CD4-positive, alpha-beta T cell treated with Interleukin-21 for 1 hour (primary cell): ENCODE measurements at places on chromosomes 2 and 18.

DNA sequence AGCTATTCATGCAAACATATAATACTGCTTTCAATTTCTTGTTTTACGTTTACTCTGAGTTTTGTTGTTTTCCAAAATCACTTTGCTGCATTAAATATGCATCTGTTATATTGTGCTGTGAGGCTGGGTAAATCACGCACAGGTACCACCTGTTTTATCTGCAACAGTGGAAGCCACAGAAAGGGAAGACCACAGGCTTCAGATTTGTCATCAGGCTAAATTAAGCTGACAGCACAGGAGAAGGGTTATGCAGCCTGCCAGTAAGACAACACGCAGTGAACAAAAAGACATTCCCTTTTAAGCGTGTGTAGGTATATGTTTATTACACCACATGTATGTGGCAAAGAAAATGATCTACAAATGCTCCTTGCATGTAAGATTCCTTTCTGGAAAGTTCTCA, 38.2 kb downstream of the ZNF516 start:
- DNase-seq: no peak

DNA sequence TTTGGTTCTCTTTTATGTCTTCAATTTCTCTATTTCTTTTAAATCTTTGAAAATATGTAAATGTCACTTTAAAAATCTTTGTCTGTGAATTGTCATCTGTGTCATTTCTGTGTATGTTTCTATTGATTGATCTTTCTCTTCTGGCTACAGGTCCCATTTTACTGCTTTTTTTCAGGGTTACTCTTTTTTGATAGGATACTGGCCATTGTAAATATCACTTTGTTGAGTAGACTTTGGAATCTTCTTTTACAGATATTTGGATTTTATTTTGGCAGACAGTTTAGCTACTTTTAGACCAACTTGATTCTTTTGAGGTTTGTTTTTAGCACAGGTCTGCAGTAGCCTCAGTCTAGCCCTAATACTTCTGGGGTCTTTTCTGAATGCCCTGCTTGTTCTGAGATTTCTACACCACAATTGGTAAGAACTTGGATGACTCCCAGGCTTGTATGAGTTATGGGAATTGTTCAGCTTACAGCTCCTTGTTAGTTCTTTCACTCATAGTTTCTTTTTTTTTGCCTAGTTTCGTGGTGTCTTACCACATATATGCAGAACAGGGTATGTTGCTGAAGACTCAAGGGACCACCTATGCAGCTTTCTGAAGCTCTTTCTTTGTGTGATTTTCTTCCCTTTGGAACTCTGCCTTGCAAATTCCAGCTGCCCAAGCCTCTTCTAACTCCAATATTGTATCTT, 122.2 kb downstream of the QPCT start:
- DNase-seq: no peak

GRCh38 chr2:222736301-222736700, 64.8 kb downstream of the MOGAT1 start:
- DNase-seq: no peak

- no peak for DNase-seq
These were observed 59.9 kb downstream of the AGAP1 start for GRCh38 chr2:235553696-235554100.

DNA sequence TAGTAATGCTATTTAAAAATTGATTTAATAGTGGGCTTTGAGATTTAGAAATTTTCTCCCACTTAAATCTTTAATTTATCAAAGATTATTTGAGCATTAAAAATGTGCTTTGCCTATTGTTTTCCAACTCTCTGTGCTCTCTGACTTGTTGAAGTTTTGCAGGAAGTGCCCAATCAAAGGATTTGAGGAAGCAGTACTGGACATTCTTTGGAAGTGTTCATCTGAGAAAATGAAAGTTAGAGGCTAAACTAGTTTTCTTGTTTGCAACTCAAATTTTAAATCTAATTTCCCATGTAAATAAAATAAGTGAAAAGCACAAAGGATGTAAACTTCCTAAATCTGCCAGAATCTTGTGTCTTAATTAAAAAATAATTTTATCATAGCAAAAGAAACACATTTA, 89.1 kb downstream of the CAMKMT start:
- no peak for DNase-seq

GRCh38 chr2:71605781-71606241, 152.4 kb downstream of the DYSF start:
- DNase-seq: no peak

GRCh38 chr18:72871091-72871490, 3.3 kb upstream of the NETO1 start:
- DNase-seq: no peak

DNA sequence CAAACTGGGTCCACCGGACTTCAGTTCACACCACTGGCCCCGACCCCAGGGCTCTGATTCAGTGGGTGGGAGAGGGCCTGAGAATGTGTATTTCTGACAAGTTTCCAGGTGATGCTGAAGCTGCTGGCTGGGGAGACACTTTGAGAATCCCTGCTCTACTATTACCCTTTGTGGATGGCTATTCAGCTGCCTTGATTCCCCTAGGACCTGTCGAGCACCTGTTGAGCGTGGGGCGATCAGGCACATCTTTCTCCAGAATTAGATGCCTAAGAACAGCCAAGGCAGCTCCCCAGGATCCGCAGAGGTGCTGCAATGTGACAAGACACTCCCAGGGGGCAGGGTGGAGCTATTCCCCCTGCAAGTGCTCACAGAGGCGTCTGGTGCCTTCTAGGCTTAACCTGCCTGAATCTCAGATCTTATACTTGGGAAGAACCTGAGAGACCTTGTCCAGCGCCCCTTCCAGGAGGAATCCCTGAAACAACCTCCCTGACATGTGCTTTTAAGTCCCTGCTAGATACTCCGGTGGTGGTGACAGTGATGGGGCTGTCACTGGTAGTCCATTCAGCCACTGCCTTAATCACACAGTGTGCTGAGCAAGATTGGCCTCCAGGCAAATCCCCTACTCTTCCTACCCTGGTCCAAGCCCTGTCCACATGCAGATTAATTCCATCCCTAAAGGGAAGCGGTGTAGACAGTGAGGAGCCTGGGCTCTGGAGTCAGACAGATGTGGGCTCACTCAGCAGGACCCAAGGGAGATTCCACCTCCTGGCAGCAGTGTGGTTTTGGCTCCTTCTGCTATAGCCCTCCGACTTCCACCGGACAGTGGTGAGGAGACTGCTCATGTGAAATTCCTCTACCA, 43.4 kb upstream of the OTOF start:
- DNase-seq: no peak

DNA sequence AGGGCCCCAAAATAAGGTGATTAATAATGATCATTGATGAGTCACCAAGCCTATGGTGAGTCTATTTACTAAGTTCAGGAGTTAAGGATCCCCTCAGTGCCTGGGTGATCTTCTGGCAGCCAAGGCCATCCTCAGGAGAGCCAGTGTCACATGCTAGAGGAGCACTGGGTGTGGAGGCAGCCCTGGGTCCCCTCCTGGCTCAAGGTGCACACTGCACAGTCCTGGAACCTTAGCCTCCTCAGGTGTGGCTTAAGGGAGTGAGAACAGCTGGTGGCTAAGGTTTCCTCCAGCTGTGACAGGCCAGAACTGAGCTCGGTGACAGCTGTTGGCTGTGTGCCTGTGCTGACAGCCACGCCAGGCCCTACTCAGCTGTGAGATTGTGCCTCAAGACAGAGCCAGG, 52.1 kb upstream of the ACAA2 start:
- DNase-seq: no peak

DNA sequence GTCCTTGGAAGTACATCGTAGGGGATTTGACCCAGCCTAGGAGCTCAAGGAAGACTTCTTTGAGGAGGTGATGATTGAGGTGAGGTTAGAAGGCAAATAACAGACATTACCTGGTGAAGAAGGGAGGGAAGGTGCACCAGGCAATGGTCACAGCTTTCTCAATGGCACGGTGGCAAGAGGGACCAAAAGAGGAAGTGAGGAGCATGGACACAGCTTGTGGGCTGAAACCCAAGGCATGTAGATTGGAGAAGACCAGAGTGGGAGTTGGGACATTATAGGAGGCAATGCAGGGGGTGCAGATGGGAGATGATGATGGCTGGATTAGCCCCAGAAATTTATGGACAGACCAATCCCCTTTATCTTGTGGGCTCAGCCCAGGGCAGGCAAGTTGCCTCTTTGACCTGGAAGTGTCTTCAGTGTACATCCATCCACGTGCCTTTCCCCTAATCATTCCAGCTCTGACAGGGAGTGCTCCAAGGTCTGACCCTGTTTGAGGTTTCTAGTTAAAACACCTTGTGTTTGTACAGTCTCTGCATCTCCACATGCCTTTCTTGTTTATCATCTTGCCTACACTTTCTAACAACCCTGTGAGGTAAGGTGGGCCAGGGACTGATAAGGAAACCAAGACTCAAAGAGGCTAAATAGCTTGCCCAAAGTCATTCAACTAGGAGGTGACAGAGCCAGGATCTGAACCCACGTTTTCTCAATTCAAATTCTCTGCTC, 59.1 kb downstream of the NRP2 start:
- no peak for DNase-seq

DNA sequence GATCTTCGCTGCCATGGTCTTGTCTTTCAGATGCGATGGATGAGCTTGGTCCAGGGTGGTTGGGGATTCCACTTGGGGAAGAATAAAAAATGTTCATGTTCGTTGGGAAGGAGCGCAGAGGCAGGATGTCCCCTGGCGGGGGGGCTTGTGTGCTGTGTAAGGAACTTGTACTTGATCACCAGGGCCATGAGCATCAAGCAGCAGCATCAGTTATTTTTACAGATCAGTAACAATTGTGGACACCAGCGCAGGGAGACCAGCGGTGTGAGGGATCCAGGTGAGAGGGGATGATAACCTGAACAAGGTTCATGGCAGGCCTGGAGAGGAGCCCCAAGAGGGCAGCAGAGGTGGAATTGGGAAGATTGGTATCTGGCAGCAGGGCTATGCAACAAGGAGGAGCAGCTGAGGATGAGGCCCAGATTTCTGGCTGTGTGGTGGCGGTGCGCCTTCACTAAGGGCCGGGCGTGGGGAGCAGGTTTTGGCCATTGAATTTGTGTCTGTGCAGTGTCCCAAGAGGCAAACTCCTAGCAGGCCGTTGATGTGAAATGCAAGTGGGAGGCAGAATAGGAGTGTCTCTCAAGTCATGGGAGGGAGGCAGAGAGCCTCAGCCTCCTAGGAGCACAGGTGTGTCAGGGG, 3.9 kb downstream of the CNNM3 start:
- DNase-seq: no peak

- no peak for DNase-seq
These were observed 465.3 kb upstream of the NRP2 start for GRCh38 chr2:205217004-205217403.

DNA sequence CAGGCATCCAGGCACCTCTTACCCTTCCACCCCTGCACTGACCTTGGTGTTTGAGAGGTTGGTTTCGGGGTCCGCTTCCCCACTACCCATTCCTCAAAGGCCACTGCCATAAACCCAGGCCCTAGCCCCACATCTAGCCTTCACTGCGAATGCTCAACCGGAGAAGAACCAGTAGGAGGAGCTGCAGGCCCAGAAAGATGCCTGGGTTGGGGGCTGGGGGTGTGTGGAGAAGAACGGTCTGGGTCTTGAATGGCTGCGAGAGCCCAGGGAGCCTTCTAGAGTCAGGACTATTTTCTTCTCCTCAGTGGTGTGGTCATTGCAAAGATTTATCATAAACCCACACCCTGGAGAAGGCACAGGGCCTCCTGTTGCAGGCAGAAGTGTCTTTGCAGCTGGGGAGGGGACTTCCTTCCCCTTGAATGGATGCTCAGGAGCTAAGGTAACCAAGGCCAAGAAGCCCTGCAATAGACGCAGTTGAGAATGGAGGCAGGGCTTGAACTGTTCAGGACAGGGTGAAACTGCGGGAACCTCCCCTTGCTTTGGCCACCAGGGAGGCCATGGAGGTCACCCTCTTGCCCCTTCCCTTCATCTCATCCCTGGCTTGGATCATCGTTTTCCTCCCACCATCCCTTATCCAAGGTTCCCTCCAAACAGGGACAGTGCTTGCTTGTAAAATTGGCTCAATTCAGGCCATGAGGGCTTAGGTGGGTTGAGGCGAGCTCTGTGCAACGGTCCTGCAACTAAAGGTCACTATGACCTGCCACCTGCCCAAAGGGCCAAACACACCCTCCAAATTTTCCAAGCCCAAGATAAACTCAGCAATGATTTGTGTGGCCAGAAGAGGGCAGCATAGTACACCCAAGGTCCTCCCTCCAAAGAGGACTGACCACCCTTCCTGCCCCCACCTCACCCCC, 20.9 kb downstream of the THNSL2 start:
- peak; percentile 21 for DNase-seq

DNA sequence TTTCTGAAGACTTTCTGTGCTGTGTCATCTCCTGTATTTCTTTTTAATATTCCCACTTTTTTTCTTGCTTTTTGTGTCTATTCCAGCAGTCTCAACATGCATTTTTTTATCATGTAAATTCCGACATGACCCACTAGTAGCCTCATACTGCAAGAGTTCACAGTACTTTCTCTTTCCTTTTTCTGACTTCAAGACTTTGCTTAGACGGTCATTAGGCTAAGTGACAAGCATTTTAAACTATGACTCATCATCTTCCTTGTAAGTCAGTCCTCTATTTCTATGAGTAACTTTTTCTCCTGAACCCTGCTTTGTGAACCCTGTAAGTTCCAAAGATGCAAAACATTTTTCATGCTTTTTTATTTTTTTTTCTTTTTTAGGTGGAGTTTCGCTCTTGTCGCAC, 381.2 kb downstream of the TXNL1 start:
- DNase-seq: no peak

- no peak for DNase-seq
These were observed 387.3 kb downstream of the SATB2 start for GRCh38 chr2:199070322-199070949.

DNA sequence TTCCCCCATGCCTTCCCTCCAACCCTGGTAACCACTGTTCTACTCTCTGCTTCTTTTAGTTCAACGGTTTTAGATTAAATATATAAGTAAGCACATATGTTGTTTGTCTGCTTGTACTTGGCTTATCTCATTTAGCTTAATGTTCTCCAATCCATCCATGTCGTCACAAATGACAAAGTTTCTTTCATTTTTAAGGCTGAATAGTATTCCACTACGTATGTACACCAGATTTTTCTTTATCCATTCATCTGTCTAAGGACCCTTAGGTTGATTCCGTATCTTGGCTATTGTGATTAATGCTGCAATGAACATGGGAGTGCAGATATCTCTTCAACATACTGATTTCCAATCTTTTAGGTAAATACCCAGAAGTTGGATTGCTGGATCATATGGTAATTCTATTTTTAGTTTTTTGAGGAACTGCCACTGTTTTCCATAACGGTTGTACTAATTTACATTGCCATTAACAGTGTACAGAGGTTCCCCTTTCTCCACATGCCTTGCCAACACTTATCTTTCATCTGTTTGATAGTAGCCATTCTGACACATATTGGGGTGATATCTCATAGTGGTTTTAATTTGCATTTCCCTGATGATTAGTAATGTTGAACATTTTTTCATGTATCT, 8.1 kb downstream of the ASB3 start:
- no peak for DNase-seq

GRCh38 chr2:218879776-218880101, 913 bp upstream of the WNT10A start:
- DNase-seq: no peak

GRCh38 chr18:68714366-68714711, 569 bp downstream of the TMX3 start:
- DNase-seq: peak; percentile 12
